Stimulated activated CD8-positive, alpha-beta memory T cell treated with anti-CD3 and anti-CD28 coated beads, Interleukin-7, amount 100 ng/mL, for 1 hour (primary cell): ENCODE measurements at places on chromosomes 6 and 20.

- DNase-seq = no peak
These were observed 323.3 kb upstream of the NT5E start for GRCh38 chr6:85126485-85127167.

GRCh38 chr6:144133225-144133821 lies 17.0 kb upstream of the STX11 start:
- no peak for DNase-seq

- DNase-seq = no peak
These were observed at the start of gene SIM1 for GRCh38 chr6:100464903-100465700. TSS of gene SIM1 (minus strand) at chr6:100464921. CDS start at chr6:100463468, 1,453 bp downstream.

DNA sequence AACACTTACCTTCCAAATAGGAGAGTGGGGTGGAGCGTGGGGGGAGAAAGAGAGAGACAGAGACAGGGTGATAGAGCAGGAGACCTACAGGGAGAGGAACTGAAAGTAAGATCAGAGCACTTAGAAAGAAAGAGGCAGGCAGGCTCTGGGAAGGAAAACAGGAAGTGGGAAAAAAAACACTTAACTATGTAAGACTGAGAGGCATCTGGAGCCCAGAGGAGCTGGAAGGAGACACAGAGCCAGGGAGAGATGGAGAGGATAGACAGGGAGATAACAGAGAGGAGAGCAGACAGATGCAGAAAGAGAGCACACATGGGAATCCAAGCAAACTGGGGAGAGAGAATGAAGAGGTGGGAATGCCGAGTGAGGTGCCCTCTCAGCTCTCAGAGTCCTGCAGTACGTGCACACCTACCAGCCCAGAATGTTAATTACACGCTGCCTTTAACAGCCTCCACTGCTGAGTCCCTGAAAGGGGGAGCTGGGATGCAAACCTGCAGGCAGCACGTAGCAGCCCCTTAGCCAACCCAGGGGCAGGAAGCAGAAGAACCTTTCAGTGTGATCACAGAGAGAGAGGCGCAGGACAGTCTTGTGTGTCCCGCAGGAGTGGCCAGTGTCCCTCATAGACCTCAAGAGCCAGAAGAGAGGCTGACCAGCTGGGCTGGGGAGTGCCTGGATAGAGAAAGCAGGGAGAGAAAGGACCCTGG lies 132.7 kb upstream of the LRFN2 start:
- DNase-seq = no peak

- no peak for DNase-seq
These were observed 248.0 kb downstream of the CDH26 start for GRCh38 chr20:60206259-60206658.

GRCh38 chr20:1300083-1300840 lies 28.7 kb downstream of the SDCBP2 start:
- DNase-seq = no peak

- DNase-seq = no peak
These were observed 1.7 kb downstream of the MICAL1 start for GRCh38 chr6:109453594-109454495.

GRCh38 chr6:16740097-16740496 lies 21.2 kb downstream of the ATXN1 start:
- no peak for DNase-seq

DNA sequence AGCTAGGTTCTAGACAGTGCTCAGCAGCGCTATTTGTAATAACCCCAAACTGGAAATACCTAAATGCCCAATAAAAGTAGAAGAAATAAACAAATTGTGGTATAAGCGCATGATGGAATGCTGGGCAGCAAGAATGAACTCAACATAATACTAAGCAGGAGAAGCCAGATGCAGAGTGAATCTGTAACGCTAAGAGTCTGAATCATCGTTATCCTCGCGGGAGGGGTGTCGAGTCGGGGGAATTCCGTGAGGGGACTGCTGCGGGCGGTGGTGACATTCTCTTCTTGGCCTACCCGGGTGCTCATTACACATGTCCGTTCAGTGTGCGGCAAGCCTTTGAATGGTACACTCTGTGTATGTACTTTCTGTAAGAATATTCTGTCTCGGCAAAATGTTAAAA lies 83.7 kb downstream of the SULF2 start:
- no peak for DNase-seq

GRCh38 chr20:24747881-24748595 lies 201.0 kb upstream of the CST7 start:
- no peak for DNase-seq

- no peak for DNase-seq
These were observed 5.7 kb upstream of the OSTM1 start for GRCh38 chr6:108080010-108080780.

GRCh38 chr20:58014628-58015315 lies 213.7 kb downstream of the ANKRD60 start:
- no peak for DNase-seq

GRCh38 chr6:4667591-4667990 lies 108.6 kb upstream of the CDYL start:
- DNase-seq = no peak

GRCh38 chr6:7770111-7770510 lies 44.2 kb downstream of the BMP6 start:
- no peak for DNase-seq

GRCh38 chr6:108091288-108091687 lies 16.7 kb upstream of the OSTM1 start:
- no peak for DNase-seq

DNA sequence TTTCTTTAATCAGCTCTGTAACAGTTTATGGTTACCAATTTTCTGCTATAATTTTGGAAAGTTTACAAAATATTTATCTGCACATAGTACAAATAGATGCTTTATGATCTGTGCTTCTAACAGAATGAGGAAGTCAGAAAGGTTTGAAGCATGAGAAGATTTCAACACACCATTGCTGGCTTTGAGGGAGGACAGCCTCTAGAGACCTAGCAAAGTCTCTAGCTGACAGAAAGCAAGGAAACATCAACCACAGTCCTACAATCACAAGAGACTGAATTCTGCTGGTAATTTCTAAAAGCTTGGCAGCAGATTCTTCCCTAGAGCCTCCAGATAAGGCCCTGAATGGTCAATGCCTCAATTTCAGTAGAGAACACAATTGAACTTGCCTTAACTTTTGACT lies 750.8 kb upstream of the SLC35B3 start:
- no peak for DNase-seq

DNA sequence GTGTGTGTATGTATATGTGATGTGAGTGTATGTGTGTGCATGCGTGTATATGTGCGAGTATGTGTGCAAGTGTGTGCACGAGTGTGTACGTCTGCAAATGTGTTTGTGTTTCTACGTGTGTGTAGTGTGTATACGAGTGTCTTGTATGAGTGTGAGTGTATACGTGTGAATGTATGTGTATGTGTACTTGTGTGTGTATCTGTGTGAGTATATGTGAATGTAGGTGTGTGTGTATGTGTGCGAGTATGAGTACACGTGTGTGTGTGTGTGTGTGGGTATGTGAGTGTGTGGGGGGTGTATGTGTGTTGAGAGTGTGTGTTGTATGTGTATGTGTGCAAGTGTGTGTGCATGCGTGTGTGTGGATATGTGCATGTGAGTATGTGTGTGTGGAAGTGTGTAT lies 602.0 kb upstream of the CDH4 start:
- DNase-seq = no peak

GRCh38 chr6:33745548-33745947 lies 1.2 kb downstream of the IP6K3 start:
- DNase-seq = no peak

DNA sequence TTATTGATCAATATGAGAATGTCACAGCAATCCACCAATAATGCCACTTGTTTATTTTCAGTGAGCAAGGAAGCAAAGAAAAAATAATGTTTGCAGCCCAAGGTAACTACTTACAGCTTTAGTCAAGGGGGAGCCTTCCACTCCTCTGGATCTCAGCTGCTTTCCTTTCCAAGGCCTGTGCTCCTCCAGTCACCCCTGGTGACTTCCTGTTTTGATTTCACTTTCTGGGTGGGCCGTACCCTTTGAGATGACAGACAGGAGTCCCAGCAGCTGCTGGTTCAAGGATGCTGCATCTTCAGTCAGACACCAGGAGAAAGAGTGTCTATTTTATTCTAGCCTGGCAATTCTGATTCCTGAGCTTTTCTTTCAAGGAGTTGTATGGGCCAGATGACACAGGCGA lies 5.6 kb upstream of the VNN2 start:
- no peak for DNase-seq

DNA sequence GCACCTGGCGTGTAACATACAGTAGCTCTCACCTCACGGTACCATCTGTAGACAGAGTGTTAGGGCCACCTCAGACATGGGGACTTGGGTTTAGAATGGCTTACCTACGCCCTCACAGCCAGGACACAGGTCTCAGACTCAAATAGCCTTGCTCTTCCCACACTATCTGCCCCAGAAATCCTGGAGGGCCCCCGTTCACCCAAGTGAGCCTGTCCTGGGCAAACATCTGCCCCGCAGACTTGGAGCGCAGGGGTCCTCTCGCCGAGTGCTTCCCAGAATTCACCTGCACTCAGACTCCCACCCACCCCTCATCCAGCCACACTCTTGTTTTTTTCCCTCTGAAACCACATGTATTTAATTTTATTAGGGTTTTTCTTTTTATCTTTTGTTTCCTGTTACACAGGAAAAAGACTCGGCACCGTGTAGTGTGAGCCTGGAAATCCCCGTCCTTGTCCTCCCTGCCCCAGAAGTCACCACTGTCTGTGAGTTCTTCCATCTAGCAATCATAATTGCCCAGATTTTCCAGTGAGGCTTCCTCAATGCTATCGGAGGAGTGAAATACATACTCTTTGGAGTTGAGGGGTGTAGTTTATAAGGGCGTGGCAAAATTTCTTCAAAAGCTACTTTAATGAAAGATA lies 17.1 kb upstream of the MAP1LC3A start:
- no peak for DNase-seq

- DNase-seq = no peak
These were observed 116.2 kb upstream of the SNX9 start for GRCh38 chr6:157706883-157707282.

GRCh38 chr20:44598423-44599305 lies 16.3 kb downstream of the PKIG start:
- DNase-seq = no peak

- no peak for DNase-seq
These were observed 33.3 kb downstream of the JPH2 start for GRCh38 chr20:44153636-44154043.

DNA sequence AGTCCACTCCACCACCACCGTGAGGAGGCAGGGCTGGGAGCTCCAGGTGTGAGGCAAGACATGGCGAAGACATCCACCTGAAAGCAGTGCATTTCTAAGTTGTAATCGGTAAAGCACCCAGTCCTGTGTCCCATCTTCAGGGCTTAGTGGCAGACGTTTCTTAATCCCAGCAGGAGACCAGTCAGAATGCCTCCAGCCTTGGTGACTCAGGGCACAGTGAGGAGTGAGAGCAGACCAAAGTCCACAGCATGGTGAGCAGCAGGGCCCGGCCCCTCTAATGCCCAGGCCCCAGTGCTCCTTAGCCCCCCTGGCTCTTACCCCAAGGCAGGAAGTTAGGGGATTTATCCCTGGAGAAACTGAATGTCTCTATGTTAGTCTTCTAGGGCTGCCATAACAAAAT lies 183.9 kb downstream of the SYNDIG1 start:
- DNase-seq = no peak

- no peak for DNase-seq
These were observed 40.4 kb upstream of the KIF25 start for GRCh38 chr6:167956983-167957492.

- no peak for DNase-seq
These were observed 27.6 kb downstream of the SYNJ2 start for GRCh38 chr6:158009114-158009891.
